CD4-positive, alpha-beta T cell treated with Interferon alpha-2 for 1 hour (primary cell): ENCODE measurements at places on chromosomes 5 and 9.

GRCh38 chr5:62509806-62510205 lies 68.8 kb upstream of the LRRC70 start:
- DNase-seq = no peak

- no peak for DNase-seq
Measured at GRCh38 chr5:92676215-92677165, 904.5 kb downstream of the NR2F1-AS1 start.

GRCh38 chr5:59241119-59241518 lies 652.4 kb downstream of the PDE4D start:
- DNase-seq = no peak

DNA sequence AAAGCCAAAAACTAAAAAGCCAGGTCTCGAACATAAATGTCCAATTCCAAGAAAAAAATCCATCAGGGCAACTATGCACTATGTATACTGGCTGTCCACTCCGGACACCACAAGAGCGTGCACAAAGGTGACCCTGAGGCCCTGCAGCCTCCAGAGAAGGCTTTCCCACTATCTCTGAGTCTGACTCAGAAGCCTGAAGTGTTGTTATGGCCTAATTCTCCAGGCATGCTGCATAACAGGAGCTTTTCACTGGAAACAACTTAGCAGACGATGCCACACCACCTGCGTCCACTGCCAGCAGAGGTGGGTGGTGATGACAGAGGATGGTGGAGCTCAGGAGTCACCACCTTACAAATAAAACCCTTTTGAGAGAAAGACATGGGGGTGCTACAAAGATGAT lies 63.7 kb downstream of the HABP4 start:
- no peak for DNase-seq

DNA sequence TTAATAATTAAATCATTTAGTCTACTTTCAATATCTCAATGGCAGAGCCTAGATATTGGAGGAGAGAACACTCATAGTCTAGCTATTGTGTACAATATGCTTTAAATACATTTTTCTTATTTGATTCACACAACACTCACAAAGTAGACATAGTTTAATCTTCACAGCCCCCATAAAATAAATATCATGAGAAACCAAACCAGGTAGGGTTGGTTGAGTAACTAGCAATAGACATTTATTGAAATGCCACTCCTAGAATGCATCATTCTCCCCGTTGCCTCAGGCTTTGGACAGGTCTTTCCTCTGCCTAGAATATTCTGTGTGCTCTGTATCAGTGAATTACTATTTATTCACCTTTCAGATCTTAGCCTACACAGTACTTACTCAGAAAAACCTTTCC lies 141.9 kb downstream of the CEMIP2 start:
- no peak for DNase-seq

GRCh38 chr9:108643731-108644510 lies 211.9 kb downstream of the ACTL7B start:
- DNase-seq = no peak

GRCh38 chr5:122067390-122067789 lies 10.7 kb downstream of the LOX start:
- DNase-seq = no peak

DNA sequence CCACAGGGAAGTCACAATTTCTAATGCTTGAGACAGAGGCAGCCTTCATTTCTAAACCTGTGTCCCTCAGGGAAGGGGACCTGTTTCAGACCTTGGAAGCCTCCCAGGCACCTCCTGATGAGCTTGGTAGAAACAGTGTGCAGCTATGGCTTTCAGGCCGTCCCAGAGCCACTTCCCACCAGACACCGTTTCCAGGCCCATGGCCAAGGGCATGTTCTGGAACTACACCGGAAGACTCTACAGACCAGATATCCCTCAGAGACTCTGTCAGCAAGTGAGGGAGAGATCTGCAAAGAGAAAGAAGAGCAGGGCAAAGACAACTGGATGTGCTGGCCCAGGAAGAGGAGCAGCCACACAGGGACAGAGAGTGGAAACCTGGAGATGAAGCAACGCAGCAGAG lies 82.2 kb upstream of the HSPA9 start:
- no peak for DNase-seq

- no peak for DNase-seq
Measured at GRCh38 chr9:1954238-1954637, 60.9 kb upstream of the SMARCA2 start.

DNA sequence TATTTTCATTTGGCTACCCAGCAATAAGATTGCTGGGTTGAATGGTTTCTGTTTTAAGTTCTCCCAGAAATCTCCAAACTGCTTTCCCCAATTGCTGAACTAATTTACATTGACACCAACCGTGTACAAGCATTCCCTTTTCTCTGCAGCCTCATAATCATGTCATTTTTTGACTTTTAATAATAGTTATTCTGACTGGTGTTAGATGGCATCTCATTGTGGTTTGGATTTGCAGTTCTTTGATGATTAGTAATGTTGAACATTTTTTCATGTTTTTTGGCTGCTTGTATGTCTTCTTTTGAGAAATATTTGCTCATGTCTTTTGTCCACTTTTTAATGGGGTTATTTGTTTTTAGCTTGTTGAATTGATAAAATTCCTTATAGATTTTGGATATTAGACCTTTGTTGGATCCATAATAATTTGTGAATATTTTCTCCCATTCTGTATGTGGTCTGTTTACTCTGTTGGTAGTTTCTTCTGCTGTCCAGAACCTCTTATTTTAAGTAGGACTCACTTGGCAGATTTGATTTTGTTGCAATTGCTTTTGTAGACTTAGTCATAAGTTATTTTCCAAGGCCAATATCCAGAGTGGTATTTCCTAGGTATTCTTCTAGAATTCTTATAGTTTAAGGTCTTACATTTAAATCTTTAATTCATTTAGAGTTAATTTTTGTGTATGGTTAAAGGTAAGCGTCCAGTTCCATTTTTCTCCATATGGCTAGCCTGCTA lies 793.7 kb downstream of the BRINP1 start:
- DNase-seq = no peak

DNA sequence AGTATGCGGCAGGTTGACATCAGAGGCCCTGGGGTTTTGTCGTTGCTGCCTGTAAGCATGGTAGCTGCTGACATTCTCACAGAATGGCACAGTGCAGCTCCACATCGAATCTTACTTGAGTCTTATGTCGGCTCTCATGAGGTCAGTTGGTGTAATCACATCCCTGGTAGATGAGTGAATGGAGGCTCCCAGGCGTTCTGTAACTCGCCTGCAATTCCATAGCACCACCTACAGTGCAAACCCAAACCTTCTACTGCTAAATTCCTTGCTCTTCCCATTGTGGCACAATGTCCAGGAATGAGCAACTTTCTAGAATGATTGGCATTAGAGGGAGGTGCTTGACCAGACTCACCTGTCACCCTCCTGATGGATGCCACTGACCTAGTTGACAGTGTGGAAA lies 578.4 kb downstream of the CCDC171 start:
- no peak for DNase-seq

DNA sequence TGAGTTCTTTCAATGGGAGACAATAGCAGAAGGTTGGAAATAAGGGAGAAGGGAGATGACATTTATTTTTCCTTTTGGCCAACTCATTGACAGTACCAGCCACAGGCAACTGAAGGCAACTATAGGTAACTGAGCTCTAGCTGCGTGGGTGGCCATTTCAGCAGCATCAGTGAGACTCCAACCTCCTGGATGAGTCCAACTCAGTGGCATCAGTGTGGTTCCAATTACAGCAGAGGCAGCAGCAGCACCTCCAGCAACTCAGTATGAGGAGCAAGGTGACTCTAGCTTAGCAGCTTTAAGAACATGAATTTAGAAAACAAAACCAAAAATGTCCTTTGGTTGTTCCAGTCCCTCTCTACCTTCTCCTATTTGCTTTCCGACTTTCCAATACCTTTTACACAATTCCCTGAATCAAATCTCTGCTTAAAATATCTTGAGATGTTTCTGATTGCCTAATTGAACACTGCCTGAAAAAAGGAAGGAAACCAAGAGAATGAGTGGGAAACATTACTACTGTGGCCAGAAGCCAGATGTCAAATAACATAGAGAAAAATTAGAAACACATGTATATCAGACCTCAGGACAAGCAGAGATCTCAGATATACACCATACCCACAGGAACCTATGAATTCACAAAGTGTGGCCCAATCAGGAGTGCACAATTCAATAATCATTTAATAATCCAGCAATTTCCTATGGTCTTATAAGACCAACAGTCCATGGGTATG lies 166.5 kb upstream of the RORB start:
- DNase-seq = no peak

DNA sequence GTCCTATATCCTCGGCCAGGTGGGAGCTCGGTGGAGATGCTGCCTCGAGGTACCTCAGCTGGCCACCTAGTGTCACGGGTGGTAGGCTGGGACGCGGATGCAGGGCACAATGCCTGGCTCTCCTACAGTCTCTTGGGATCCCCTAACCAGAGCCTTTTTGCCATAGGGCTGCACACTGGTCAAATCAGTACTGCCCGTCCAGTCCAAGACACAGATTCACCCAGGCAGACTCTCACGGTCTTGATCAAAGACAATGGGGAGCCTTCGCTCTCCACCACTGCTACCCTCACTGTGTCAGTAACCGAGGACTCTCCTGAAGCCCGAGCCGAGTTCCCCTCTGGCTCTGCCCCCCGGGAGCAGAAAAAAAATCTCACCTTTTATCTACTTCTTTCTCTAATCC lies 2.0 kb downstream of the PCDHGC3 start:
- DNase-seq = no peak

GRCh38 chr5:172162323-172162986 lies 25.6 kb downstream of the STK10 start:
- DNase-seq = no peak

- DNase-seq = no peak
Measured at GRCh38 chr9:121637713-121638220, 13.7 kb upstream of the DAB2IP start.

DNA sequence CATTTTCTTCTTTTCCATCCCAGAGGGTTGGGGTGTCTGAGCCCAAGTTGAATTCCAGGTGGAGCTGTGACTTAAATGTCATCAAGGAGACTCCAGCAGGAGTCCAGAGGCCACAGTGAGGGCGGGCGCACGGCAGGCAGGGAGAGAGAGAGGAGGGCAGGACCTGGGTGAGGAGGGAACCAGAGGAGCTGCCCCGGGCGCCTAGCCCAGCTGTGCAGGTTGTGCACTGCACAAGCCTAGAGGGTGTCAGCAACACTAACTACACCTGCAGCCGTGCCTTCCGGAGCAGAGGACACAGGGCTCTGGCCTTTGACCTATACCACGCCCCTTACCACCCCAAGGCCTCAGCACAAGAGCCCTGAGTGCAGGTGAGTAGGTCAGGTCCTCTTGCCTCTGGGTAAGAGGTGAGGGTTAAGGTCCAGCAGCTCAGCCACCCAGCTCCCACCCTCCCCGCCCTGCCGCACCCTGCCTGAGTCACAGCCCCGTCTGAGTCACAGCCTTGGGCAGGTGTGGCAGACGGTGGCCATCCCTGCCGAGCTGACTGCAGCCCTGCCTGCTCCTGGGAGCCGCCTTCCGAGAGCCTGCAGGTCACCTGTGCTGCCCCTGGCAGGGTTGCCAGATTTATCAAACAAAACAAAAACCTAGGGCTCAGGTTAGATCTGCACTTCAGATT lies 6.4 kb upstream of the AGPAT2 start:
- DNase-seq = no peak

DNA sequence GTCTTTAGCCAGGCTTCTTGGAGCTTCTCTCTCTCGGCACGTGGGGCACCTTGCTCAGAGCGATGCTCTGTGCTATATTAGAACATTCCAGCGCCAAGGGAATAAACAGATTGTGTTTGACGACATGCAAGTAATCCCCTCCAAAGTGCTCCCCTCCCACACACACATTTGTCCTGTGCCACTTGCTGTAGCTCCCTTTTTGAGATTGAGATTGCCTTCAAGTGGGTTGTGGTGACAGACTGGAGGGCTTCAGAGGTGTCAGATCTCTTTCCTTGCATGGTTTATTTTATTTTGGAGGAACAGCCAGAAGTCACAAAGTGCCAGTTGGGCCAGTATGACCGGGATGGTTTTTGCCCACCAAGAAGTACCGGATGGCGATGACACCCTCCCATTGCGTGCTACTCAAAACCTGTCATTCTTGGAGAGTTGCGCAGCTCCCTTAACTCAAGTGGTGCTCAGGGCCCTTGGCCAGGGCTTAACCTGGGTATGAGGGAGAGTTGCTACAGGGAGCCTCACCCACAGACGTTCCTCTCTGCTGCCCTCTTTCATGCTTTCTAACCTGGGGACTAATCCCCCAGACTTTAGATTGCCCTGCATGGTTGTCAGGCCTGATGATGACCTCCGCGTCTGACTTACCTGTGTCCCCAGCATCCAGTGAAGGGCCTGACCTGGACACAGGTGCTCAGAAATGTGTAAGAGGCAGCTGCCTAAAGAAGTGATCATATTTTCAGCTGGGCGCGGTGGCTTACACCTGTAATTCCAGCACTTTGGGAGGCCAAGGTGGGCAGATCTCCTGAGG lies 18.8 kb upstream of the RPL26L1 start:
- no peak for DNase-seq

DNA sequence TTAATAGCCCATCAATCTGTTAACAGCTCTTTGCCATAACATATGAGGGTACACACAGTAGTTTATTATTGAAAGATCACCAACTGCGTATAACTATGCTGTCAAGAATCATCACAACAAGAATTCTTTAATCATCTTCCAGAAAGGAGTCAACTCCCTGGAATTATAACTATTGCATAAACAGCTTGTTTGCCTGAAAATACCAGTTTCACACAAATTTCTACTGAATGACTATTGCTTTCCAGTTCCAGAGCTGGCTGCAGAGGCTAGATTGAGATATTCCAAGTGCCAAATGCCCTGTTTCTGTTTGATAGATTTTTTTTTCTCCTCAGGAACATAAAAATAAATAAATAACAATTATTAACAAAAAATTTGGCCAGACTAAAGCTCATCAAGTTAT lies 444.7 kb downstream of the TLE1 start:
- DNase-seq = no peak

GRCh38 chr5:132136906-132137305 lies 63.3 kb downstream of the CSF2 start:
- no peak for DNase-seq

DNA sequence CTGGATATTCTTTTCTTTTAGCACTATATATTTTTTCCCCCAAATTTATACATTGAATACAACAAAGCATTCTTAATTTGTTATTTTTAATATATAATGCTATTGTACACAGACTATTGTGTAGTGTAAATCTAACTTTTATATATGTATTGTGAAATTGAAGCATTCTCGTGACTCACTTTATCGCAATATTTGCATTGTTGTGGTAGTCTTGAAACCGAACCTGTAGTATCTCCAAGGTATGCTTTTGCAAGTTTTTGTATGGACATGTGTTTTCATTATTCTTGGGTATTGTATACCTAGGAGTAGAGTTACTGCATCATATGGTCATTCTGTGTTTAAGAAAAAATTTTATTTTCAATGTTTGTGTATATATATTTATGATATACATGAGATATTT lies 49.6 kb downstream of the NSD1 start:
- DNase-seq = no peak

- no peak for DNase-seq
Measured at GRCh38 chr5:76927961-76928360, 24.9 kb upstream of the CRHBP start.

- DNase-seq = no peak
Measured at GRCh38 chr9:1335174-1335573, 285.0 kb downstream of the DMRT2 start.
